Activated naive CD4-positive, alpha-beta T cell treated with anti-CD3 and anti-CD28 coated beads for 36 hours (primary cell): ENCODE measurements at places on chromosomes 7 and 10. TPM values are rescaled to one million over a fixed set of nuclear protein-coding genes. Genes with fewer than 3 reads are reported as not detected.

GRCh38 chr10:86899670-86900276 is 57.6 kb downstream of the MMRN2 start:
- H3K27me3 ChIP-seq = no peaks in the 10 kb centered on the region
- H3K27ac ChIP-seq = no peak overlapping the region
- H3K4me1 ChIP-seq = no peaks in the 10 kb centered on the region
- no peak overlapping the region for H3K4me3 ChIP-seq

GRCh38 chr10:103310197-103310596 is 33.3 kb downstream of the INA start:
- no peak overlapping the region for H3K4me3 ChIP-seq
- no peaks in the 10 kb centered on the region for H3K4me1 ChIP-seq
- H3K36me3 ChIP-seq = peaks cover 19% of the 10 kb centered on the region
- H3K27ac ChIP-seq = no peak overlapping the region

DNA sequence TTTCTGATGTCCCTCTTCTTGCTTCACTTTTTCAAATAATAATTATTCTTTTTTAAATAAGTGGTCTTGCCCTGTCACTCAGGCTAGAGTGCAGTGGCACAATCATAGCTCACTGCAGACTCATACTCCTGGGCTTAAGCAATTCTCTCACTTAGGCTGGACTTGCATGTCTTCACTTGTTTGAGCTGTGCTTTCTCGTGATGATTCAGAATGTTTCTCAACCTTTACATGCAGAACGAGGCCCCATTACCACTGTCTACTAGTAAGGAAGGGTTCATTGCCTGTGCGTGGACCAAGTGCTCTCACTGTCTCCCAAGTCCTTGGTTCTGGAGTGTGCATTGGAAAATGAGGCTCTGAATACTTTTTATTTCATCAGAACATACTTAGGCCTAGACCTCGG is 468.6 kb upstream of the COBL start:
- H3K27ac ChIP-seq = no peak overlapping the region
- H3K27me3 ChIP-seq = no peaks in the 10 kb centered on the region
- no peaks in the 10 kb centered on the region for H3K36me3 ChIP-seq
- no peak overlapping the region for H3K4me3 ChIP-seq
- DNase-seq = no peak

DNA sequence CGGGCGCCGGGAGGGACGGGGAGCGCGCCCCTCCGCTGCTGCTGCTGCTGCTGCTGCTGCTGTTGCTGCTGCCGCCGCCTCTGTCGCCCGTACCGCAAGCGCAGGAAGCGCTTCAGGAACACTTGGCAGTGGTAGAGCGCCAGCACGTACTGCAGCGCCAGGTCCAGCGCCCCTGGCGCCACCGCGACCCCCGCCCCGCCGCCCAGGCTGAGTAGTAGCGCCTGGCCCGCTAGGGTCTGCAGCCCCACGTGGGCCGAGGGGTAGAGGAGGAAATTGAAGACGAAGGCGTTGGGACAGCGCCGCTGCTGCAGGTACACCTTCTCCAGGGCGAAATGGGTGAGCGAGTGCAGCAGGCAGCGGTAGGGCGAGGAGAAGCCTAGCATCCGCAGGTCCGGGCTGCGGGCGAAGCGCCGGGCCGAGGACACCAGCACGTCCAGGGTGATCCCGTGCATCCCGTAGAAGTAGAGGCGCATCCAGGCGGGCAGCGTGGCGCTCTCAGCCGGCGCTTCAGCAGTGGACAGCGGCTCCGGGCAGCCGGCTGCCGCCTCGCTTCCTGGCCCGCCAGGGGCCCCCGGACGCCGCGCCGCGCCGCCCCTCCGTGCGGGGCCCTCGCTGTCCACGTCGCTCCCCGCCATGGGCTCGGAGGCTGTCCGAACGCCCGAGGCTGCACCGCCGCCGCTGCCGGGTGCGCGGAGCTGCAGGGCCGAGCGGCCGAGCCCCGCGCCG is at the start of gene TMEM229A:
TSS of gene TMEM229A (minus strand) at position 699 of the 726 bp plus-strand sequence. CDS start at position 635, 64 bp downstream.
- H3K36me3 ChIP-seq = no peaks in the 10 kb centered on the region
- peaks cover 38% of the 10 kb centered on the region for H3K27me3 ChIP-seq
- H3K27ac ChIP-seq = no peak within 1 kb of the TSS
- H3K4me1 ChIP-seq = peaks cover 10% of the 10 kb centered on the region

DNA sequence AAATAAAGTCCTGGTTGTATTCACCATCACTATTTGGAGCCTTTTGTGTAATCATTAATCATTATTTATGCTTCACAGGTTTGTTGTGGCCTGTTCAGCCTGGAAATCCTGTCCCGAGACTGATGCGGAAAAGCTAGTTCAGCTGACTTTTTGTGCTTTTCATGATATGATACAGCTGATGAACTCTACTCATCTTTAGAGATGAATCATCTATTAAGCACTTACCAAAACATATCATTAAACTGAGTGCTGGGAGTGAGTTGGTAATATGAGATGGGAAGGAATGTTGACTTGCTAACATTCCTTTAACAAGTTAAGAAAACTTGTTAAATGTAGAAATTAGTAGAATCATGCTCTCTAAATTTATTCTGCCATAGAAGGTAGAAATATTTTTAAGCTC is 53.0 kb downstream of the CROT start:
- no peaks in the 10 kb centered on the region for H3K4me1 ChIP-seq
- no peaks in the 10 kb centered on the region for H3K27me3 ChIP-seq
- peaks cover 7% of the 10 kb centered on the region for H3K36me3 ChIP-seq
- no peak overlapping the region for H3K27ac ChIP-seq
- no peak overlapping the region for H3K4me3 ChIP-seq

DNA sequence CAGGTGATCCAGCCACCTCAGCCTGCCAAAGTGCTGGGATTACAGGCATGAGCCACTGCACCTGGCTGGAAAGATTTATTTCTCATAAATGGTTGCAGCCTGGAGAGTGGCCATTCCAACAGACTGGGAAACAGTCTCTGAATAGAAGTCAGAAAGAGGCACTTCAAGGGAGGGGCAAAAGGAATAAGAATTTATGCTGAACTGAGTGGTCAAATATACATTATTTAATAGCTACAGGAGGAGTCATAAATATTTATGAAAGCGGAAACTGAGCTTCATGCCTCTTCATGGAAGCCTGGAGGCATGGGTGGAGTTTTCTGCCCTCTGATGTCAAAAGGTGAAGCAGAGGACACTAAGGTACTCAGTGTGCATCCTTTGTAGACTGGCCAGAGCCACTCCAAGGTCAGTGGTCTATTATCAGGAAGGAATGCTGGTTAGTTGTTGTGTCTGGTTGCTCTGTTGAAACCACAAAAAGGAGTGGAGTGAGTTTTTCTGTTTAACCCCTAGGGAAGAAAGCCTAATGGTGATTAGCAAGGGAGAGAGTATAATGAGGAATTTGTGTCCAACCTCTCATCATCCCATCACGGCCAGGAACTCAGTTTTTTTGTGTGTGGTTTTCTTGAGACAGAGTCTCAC is 9.3 kb upstream of the NRBF2 start:
- no peaks in the 10 kb centered on the region for H3K36me3 ChIP-seq
- no peak overlapping the region for H3K4me3 ChIP-seq
- no peak overlapping the region for H3K27ac ChIP-seq
- no peak for DNase-seq

GRCh38 chr7:98630149-98630548 is 13.1 kb downstream of the NPTX2 start:
- H3K4me1 ChIP-seq = peaks cover 5% of the 10 kb centered on the region
- H3K27me3 ChIP-seq = peaks cover 2% of the 10 kb centered on the region
- no peak overlapping the region for H3K27ac ChIP-seq
- no peak overlapping the region for H3K4me3 ChIP-seq
- DNase-seq = no peak

DNA sequence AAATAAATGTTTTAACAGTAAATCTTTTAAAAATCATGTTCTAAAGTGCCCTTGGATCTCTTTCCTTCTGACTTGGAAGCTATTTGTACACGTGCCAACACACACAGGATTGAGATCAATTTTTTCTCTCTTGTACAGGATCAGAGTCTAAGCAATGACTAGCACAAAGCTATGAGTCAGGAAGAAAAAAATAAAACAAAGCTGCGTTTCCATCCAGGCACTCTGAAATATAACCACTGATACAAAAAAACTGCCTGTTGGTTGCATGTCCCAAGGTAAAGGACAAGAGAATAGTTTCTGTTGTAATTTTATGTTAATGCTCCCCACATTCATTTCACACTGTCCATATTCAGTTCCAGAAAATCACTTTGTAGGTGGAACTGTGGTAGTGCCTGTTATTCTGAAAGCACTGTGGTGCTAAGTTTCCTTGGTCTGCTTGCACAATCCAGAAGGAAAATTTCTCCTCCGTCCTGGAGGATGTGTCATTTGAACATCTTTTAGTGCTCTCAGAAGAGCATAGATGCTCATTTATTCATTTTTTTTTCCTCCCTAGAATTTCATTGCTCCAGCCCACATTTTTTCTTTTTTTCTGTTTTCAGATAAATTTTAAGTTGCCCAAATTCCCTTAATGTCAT is 113.4 kb downstream of the PLXDC2 start:
- no peaks in the 10 kb centered on the region for H3K27me3 ChIP-seq
- no peak overlapping the region for H3K27ac ChIP-seq
- no peak overlapping the region for H3K4me3 ChIP-seq
- H3K36me3 ChIP-seq = no peaks in the 10 kb centered on the region

GRCh38 chr10:1609648-1609970 is 127.7 kb downstream of the ADARB2 start:
- no peak overlapping the region for H3K4me3 ChIP-seq
- no peaks in the 10 kb centered on the region for H3K36me3 ChIP-seq
- no peak for DNase-seq
- H3K4me1 ChIP-seq = peaks cover 6% of the 10 kb centered on the region
- H3K27me3 ChIP-seq = peaks cover 37% of the 10 kb centered on the region

DNA sequence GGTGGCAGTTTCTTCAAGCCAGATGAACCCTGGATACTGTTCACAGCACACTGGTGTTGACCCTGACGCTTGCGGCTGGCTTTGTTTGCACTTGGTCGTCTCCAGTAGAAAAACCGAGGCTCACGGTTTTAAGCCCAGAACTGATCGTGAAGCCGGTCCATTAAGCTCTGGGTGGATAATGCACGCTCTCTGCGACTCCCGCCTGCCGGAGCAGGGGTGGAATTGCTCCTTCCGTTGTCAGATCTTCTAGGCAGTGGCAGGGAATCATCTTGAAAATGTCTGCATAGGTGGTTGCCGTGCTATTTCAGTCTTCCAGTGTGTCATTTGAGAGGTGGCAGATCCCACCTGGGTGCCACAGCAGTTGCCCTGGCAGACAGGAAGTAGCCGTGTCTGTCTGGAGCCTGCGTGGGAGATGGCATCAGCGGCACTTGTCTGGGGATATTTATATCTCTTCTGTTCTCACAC is 35.9 kb upstream of the AP5Z1 start:
- H3K27me3 ChIP-seq = no peaks in the 10 kb centered on the region
- peak overlapping the region; percentile 84 for H3K27ac ChIP-seq
- peak overlapping the region; percentile 67 for H3K4me3 ChIP-seq
- peak; percentile 72 for DNase-seq
- H3K36me3 ChIP-seq = peaks cover 26% of the 10 kb centered on the region
- peaks cover 52% of the 10 kb centered on the region for H3K4me1 ChIP-seq

DNA sequence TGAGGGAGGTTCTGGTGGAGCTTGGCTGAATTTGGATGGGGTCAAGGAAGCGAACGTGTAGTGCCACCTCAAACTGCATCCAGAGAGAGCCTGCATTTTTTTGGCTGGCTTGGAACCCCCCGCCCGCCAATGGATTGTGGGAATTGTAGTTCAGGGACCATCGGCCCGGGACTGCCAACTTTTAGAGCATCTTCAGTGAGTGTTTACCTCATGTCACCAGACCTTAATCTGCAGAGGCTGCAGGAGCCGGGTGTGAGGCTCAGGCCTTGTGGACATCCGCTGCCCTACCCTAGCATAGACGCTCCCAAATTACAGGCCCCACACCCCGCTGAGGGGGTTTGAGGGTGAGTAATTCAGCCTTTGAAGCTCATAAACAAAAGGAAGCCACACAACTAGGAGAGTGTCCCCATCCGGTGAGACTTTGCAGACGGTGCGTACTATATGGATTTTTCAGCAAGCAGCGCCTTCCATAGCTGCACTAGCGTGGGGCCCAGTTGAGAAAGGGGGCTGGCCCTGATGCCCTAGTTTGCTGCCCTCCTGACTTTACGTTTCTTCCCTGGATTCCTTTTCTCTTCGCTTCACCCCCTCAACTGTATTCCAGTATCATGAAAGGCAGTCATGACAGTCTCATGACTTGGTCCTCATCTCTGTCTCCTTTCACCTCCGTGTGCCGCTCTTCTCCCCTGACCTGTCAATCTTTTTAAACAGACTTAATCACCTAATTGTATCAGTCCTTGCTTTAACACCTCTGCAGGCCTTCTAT is 717 bp downstream of the CNPY4 start:
- H3K27ac ChIP-seq = peak overlapping the region; percentile 95
- peaks cover 26% of the 10 kb centered on the region for H3K4me1 ChIP-seq
- H3K4me3 ChIP-seq = peak overlapping the region; percentile 93
- peak; percentile 80 for DNase-seq
- H3K27me3 ChIP-seq = no peaks in the 10 kb centered on the region

GRCh38 chr10:31138026-31138553 is 106.4 kb upstream of the ZNF438 start:
- H3K4me3 ChIP-seq = no peak overlapping the region
- DNase-seq = no peak
- H3K27ac ChIP-seq = no peak overlapping the region
- no peaks in the 10 kb centered on the region for H3K27me3 ChIP-seq
- no peaks in the 10 kb centered on the region for H3K36me3 ChIP-seq

- no peak overlapping the region for H3K4me3 ChIP-seq
- H3K36me3 ChIP-seq = no peaks in the 10 kb centered on the region
- H3K4me1 ChIP-seq = no peaks in the 10 kb centered on the region
Observed at GRCh38 chr7:50706469-50706937, 76.2 kb downstream of the GRB10 start.

GRCh38 chr7:98168181-98168903 is 42.9 kb upstream of the BHLHA15 start:
- DNase-seq = peak; percentile 81
- peaks cover 11% of the 10 kb centered on the region for H3K4me1 ChIP-seq
- H3K27me3 ChIP-seq = no peaks in the 10 kb centered on the region
- no peak overlapping the region for H3K27ac ChIP-seq
- H3K36me3 ChIP-seq = peaks cover 4% of the 10 kb centered on the region

- peaks cover 55% of the 10 kb centered on the region for H3K27me3 ChIP-seq
- peak; percentile 64 for DNase-seq
- H3K4me1 ChIP-seq = peaks cover 22% of the 10 kb centered on the region
- H3K27ac ChIP-seq = no peak overlapping the region
Observed at GRCh38 chr10:93062514-93063143, 2.0 kb downstream of the CYP26C1 start.

GRCh38 chr7:86995052-86995725 is 64.3 kb downstream of the ELAPOR2 start:
- no peak for DNase-seq
- H3K27me3 ChIP-seq = peaks cover 4% of the 10 kb centered on the region
- no peaks in the 10 kb centered on the region for H3K36me3 ChIP-seq
- peaks cover 7% of the 10 kb centered on the region for H3K4me1 ChIP-seq
- H3K27ac ChIP-seq = no peak overlapping the region
- no peak overlapping the region for H3K4me3 ChIP-seq

Gene MRLN
- total RNA-seq = not detected

Gene PLXDC2
- total RNA-seq = not detected

Gene RBM20
- 0.40 TPM for total RNA-seq

Gene PAPOLB
- total RNA-seq = not detected

Gene PSD
- total RNA-seq = 7.2 TPM

Gene SFXN2
- 8.7 TPM for total RNA-seq
